ENCODE measurements at places on chromosomes 5 and 9.

- DNase-seq, result no peak
These were observed 70.6 kb downstream of the SMARCA2 start for GRCh38 chr9:2085716-2086115.

DNA sequence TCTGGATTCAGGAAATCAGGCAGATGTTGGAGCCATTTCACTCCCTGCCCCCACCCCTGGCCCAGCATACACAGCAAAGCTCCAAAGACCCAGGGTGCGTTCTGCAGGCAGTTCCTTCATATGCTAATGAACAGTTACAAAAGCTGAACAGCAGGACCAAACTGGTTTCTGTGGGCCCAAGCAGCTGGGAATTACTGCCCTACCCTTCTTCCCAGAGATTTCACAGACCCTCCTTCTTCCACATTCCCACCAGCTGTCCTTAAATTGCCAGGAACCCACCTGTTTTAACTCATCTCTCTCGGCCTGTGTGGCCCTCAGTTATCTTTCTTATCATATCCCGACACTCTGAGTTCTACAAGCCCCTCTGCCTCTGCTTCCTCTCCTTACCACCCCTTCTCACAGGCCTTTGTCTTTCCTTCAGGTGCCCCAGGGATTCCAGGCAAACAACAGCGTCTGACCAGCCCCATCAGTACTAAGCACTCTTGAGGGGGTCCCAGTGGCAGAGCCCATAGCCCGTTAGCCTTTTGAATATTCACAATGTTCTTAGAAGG, 10.6 kb upstream of the F2RL1 start:
- DNase-seq, result no peak

DNA sequence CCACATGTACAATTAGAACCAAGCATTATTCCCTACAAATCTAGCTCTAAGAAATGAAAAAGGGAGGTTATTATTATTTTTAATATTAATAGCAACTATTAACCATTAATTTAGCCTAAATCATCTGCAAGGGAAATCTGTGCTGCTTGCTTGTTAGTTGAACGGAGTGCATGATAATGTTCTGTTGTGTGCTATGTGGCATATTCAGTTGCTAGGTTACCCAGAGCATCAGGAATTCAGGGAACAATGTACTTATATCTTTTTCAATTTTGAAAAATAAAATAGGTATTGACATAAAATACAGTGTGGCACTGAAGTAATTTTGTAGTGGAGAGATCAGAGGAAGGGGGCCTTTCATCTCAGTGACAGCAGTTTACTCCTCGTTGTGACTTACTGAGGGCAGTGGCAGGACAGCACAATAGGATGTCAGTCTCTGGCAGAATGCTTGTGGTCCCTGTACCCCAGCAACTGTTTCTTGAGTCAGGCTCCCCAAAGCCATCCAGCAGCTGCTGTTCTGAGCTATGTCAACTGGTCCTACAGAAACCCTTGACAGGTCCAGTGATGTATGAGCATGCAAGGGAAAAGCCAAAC, 173.6 kb downstream of the TMEM161B start:
- DNase-seq, result no peak

DNA sequence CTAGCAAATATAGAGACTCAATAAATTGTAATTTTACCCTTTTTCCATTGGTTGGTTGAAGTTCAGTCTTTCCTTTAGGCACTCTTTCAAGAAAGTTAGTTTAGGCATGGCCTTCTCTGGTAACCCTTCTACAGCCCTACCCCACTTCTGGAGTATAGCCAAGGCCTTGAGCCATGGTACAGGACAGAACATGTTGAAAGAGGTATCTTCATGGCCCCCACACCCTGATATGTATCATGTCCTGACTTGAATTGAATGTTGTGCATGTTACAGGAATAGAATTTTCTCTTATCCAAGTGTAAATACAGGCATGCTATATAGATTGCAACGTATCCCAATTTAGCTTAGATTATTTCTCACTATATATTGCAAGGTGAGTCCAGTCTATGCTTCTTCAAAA, 175.6 kb downstream of the CD180 start:
- DNase-seq, result no peak

DNA sequence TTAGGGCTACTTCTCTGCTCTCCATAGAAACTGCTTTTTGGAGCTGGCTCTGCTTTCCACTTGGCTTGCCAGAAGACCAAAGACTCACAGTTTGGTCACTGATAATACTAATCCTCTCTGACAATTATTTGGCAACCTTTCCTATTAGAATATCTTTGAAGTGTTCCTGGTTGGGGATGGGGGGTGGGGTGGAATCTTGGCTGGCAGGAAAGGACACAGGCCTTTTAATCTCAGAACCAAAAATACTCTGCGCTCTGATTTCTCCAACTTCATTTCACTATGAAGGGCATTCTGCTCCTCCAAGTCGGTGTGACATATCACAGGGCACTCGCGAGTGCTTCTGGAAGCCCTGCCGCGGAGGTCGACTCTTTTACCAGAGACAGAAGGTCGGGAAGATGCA, 1329.0 kb upstream of the WWC1 start:
- DNase-seq, result no peak
